Metanephros (tissue), 2 donors: ENCODE measurements at places on chromosomes 3 and 15. TPM values are rescaled to one million over a fixed set of nuclear protein-coding genes. Genes with fewer than 3 reads are reported as not detected.

IQCH gene
- total RNA-seq: 4.8 TPM

TMCO5A gene
- not detected for total RNA-seq

IL17RE gene
- 4.0 TPM for total RNA-seq

C2CD4B gene
- total RNA-seq: 15.8 TPM

TUSC7 gene
- not detected for total RNA-seq

SEMA3F gene
- total RNA-seq: 42.8 TPM
